ENCODE measurements at places on chromosomes 2 and 18. TPM values are rescaled to one million over a fixed set of nuclear protein-coding genes. Genes with fewer than 3 reads are reported as not detected.

Gene LIMS4
- total RNA-seq: 0.62 TPM

Gene MC5R
- not detected for total RNA-seq

Gene VSNL1
- not detected for total RNA-seq

Gene CRYGC
- total RNA-seq: not detected

Gene ANKRD30BL
- not detected for total RNA-seq
